Central memory CD8-positive, alpha-beta T cell (primary cell): ENCODE measurements at places on chromosomes 16 and 17.

DNA sequence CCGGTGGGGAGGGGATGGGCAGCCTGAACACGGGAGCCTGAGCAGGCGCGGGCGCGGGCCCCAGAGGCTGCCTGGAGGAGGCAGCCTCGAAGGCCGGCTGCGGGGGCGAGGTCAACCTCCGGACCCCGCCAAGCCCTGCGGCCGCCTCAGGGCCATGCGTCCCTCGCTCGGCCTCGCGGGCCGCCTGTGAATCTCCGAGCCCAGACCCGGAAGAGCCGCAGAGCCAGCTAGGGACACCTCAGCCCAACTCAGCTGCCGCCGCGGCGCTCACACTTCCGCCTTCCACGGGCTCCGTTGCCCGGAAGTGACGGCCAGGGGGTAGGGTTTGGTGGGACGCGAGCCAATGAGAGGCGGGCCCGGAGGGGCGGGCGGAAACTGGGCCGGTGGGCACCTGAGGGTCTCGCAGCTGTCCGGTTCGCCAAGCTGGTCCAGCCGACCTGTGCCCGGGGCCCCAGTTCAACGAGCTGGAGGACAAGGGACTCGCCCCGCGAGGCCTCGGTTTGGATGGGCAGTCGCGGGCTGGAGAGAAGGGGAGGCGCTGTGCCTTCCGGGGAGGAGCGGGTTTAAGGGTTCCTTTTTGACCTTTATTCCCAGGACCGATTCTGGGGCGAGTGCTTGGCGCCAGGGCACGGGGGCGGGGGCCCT lies at the start of gene SLC38A10:
SLC38A10 (minus strand) TSS at position 277 of the 645 bp plus-strand sequence. CDS start 386 bp downstream, outside the sequence.
- no peaks in the 10 kb centered on the region for H3K27me3 ChIP-seq
- peak within 1 kb of the TSS; percentile 98 for H3K27ac ChIP-seq
- peak within 1 kb of the TSS; percentile 98 for H3K4me3 ChIP-seq
- H3K36me3 ChIP-seq, result peaks cover 13% of the 10 kb centered on the region
- peaks cover 33% of the 10 kb centered on the region for H3K4me1 ChIP-seq
- DNase-seq, result peak; percentile 81

- H3K27ac ChIP-seq, result no peak overlapping the region
- no peak overlapping the region for H3K4me3 ChIP-seq
- peaks cover 14% of the 10 kb centered on the region for H3K4me1 ChIP-seq
- H3K36me3 ChIP-seq, result no peaks in the 10 kb centered on the region
- DNase-seq, result no peak
Measured at GRCh38 chr17:39001703-39002637, 34.8 kb upstream of the FBXO47 start.

- H3K27ac ChIP-seq, result no peak overlapping the region
- no peak overlapping the region for H3K4me3 ChIP-seq
Measured at GRCh38 chr17:57402681-57403180, 146.4 kb downstream of the MSI2 start.

- H3K36me3 ChIP-seq, result no peaks in the 10 kb centered on the region
- DNase-seq, result no peak
- no peaks in the 10 kb centered on the region for H3K4me1 ChIP-seq
- H3K27me3 ChIP-seq, result no peaks in the 10 kb centered on the region
- no peak overlapping the region for H3K27ac ChIP-seq
Measured at GRCh38 chr17:70736375-70736957, 567.1 kb downstream of the KCNJ2 start.

- DNase-seq, result no peak
- no peak overlapping the region for H3K27ac ChIP-seq
- H3K36me3 ChIP-seq, result no peaks in the 10 kb centered on the region
- no peaks in the 10 kb centered on the region for H3K27me3 ChIP-seq
Measured at GRCh38 chr17:69810326-69810965, 264.6 kb upstream of the KCNJ16 start.

DNA sequence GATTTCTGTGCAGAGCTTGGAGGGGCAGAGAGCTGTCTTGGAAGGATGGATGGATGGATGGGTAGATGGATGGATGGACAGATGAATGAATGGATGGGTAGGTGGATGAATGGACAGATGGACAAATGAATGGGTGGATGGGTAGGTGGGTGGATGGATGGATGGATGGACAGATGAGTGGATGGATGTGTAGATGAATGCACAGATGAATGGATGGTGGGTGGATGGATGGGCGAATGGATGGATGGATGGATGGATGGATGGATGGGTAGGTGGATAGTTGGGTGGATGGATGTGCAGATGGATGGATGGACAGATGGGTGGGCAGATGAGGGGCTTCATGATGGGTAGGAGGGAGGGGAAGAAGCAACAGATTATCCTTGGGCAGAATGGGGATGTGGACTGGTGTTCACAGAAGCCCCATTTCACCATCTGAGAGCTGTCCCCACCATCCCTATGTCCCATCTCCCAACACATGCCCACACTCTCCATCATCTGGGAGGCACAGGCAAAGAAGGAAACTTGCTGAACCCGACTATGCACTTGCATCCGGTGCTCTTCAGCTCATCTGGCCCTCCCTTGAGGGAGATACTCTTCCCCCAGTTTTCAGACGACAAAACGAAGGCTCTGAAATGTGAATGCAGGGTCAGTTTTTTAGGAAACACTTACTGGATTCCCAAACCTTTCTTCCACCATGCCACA lies 57.2 kb downstream of the IL21R start:
- H3K4me1 ChIP-seq, result peaks cover 42% of the 10 kb centered on the region
- DNase-seq, result no peak
- H3K36me3 ChIP-seq, result peaks cover 24% of the 10 kb centered on the region
- H3K4me3 ChIP-seq, result peak overlapping the region; percentile 34
- peak overlapping the region; percentile 2 for H3K27ac ChIP-seq

DNA sequence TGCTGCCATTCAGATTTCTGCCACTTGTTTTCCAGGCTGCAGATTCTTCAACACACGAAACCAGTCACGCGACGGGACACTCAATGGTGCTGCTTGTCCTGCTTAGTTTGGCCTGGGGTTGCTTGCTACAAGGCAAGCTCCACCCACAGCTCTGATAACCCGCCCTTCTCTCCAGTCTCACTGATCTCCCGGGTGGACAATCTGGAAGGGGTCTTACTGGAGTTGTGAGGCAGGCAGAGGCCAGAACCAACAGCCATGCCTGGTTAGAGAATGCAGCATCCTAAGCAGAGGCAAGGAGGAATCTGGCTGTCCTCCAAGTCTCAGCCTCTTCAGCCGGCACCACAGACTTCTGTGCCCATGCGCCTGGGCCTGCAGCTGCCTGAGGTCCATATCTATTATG lies 119.1 kb downstream of the KCNJ12 start:
- H3K4me1 ChIP-seq, result no peaks in the 10 kb centered on the region
- H3K4me3 ChIP-seq, result no peak overlapping the region
- no peak overlapping the region for H3K27ac ChIP-seq
- no peaks in the 10 kb centered on the region for H3K36me3 ChIP-seq
- H3K27me3 ChIP-seq, result no peaks in the 10 kb centered on the region
